ENCODE measurements at places on chromosomes 12 and 14.
A peak's percentile ranks its signal among the peaks of the same experiment; 100 is the strongest.

DNA sequence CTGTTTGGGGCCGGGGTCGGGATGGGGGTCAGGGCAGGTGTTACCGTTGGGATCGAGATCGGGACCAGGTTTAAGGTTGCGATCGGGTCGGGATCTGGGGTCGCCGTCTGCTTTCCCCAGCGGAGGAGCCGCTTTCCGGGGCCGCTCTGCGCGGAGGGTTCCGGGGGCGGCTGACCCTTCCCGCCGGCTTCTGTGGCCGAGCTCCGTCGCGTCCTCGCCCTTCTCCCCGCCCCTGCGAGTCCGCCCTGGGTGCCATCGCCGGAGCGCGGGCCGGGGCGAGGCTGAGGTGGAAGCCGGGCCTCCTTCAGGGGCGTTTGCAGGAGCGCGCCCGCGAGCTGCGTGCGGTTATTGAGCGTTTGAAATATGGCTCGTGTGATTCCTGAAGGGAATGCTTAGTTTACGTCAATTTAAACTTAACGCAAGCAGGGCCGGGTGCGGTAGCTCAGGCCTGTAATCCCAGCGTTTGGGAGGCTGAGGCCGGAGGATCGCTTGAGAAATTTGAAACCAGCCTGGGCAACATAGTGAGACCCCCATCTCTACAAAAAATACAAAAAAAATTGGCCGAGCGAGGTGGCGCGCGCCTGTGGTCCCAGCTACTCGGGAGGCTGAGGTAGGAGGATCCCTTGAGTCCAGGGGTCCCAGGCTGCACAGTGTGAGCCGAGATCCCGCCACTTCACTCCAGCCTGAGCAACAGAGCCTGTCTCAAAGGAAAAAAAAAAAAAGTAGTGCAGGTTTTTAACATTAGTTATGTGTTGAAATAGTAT, 620 bp downstream of the PGAM5 start:
- H3K4me3 ChIP-seq: peak overlapping the region; percentile 89
- peaks cover 24% of the 10 kb centered on the region for H3K4me1 ChIP-seq
- no peaks in the 10 kb centered on the region for H3K27me3 ChIP-seq
- peak overlapping the region; percentile 94 for H3K27ac ChIP-seq
- peak; percentile 41 for ATAC-seq

DNA sequence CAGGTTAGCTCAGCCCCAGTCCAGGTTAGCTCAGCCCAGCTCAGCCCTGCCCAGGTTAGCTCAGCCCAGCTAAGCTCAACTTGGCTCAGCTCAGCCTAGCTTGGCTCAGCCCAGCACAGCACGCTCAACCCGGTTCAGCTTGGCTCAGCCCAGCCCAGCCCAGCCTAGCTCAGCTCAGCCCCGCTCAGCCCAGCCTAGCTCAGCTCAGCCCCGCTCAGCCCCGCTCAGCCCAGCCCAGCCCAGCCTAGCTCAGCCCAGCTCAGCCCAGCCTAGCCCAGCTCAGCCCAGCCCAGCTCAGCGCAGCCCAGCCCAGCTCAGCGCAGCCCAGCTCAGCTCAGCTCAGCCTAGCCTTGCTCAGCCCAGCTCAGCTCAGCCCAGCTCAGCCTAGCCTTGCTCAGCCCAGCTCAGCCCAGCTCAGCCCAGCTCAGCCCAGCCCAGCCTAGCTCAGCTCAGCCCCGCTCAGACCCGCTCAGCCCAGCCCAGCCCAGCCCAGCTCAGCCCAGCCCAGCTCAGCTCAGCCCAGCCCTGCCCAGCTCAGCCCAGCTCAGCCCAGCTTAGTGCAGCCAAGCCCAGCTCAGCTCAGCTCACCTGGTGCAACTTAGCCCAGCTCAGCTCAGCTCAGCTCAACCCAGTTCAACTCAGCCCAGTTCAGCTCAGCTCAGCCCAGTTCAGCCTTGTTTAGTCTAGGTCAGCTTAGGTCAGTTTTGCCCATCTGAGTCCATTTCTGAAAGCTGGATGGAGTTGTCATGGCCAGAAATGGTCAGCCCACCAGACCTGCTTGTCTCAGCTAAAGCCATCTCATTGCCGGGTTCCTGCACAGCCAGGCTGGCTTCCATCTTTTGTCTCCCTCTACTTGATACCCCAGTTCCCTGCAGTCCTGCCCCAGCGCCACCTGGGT, 333.6 kb downstream of the TMEM121 start:
- H3K4me3 ChIP-seq: peak overlapping the region; percentile 96
- no peak for ATAC-seq
- H3K4me1 ChIP-seq: peaks cover 15% of the 10 kb centered on the region
- H3K27me3 ChIP-seq: no peaks in the 10 kb centered on the region
- peak overlapping the region; percentile 100 for H3K27ac ChIP-seq

DNA sequence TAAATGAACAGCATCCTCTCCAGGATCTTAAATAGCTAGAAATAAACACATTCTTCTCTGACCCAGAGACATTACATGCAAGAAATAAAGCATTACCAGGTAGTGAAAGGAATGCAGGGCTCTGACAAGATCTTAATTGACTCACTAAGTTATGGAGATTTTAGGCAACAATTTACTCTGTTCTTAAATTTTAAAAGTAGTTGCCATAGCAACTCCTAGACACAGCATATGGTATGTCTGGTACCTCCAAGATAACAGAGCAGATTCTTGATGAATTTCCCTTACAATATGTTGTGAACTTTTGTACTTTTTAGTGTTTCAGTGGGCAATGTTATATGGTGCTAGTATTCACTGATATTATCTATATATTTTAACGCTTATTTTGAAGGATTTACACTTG, 76.7 kb upstream of the G2E3 start:
- H3K27ac ChIP-seq: no peak overlapping the region
- H3K4me3 ChIP-seq: no peak overlapping the region
- no peaks in the 10 kb centered on the region for H3K4me1 ChIP-seq
- H3K36me3 ChIP-seq: no peaks in the 10 kb centered on the region

DNA sequence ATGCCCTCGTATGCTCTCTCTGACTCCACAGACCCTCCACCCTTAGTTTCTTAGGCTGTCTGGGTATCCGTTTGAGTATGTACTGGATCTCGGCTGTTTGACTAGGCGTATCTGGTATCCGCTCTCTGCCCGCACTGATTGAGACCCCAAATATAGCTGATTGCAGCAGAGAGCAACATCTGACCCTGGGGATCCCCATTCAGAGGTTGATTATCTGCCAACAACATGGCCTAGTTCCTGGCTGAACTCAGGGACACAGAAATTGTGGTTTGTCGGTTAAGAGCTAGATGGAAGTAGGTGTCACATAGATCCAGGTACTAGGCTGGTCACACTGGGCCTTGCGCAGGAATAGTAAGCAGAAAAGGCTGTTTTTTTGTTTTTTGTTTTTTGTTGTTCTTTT, 359.9 kb downstream of the FUT8 start:
- no peaks in the 10 kb centered on the region for H3K36me3 ChIP-seq
- H3K27ac ChIP-seq: no peak overlapping the region
- no peak overlapping the region for H3K4me3 ChIP-seq
- no peak for ATAC-seq
- peaks cover 5% of the 10 kb centered on the region for H3K4me1 ChIP-seq

DNA sequence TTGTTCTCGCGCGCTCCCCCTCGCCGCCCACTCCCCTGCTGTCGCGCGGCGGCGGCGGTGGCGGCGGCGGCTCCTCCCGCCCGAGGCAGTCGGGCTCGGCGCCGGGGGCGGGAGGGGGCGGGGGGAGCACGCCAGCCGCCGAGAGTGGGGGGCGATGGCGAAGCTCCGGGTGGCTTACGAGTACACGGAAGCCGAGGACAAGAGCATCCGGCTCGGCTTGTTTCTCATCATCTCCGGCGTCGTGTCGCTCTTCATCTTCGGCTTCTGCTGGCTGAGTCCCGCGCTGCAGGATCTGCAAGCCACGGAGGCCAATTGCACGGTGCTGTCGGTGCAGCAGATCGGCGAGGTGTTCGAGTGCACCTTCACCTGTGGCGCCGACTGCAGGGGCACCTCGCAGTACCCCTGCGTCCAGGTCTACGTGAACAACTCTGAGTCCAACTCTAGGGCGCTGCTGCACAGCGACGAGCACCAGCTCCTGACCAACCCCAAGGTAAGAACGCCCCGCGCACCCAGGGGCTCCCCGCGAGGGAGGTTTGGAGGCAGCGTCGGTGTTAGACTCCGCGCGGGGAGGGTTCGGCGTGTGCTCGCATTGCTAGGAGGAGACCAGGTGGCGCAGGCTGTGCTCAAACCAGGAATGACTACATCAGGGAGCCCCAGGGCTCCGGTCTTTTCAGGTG, 629 bp downstream of the KCNMB4 start:
- H3K27me3 ChIP-seq: peaks cover 10% of the 10 kb centered on the region
- H3K27ac ChIP-seq: peak overlapping the region; percentile 29
- H3K4me3 ChIP-seq: peak overlapping the region; percentile 94
- peaks cover 22% of the 10 kb centered on the region for H3K4me1 ChIP-seq

All from stimulated activated memory B cell treated with anti-CD40 and anti-IgM and Interleukin-4, amounts not matched to agents 10 μg/mL and 1 μg/mL and 100 μg/mL, for 72 hours (primary cell).